ENCODE measurements at places on chromosomes 13 and 19.

DNA sequence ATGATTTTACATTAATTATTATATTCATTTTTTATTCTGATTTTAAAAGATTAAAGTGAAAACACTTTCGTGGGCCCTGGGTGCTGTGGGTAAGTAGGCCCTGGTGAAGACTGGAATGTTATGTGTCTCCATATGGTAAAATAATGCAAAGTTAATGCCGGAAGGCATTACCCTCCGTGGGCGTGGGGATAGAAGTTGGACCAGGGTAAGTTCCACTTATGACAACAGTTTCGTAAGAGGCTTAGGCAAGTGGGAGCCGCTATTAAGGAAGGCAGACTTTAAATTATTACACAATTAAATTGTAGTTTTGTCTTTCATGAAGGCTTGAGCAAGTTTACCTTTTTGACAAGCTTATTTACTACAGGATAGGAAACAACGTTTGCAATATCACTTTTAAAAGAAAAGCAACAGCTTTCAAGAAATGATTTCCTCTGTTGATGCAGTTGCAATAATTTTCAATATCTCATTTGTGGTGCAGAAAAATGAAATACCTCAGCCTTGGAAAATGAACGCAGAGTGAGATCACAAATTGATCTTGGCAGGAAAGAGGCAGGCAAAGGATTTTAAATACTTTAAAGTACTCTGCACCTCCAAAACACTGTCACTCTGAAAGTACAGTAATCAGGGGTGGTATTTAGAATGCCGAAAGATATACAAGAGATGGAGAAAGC, 310.6 kb downstream of the DCT start:
- no peak for DNase-seq

DNA sequence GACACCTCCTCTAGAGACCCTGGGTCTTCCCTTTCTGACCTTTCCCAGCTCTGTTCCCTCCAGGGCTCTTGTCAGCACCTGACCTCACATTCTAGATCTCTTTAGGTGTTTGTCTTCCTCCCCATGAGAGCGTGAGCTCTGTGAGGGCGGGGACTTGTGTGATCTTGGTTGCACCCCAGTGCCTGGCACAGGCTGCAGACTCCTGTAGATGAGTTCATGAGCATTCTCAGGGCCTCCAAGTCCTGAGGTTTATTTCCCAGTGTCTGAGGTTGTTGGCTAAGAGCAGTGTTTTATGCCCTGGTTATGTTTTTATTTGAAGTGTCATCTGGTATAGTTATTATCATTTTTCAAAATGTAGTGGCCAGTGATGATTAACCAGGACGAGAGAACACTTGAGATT, 596 bp downstream of the CEACAM4 start:
- no peak for DNase-seq

DNA sequence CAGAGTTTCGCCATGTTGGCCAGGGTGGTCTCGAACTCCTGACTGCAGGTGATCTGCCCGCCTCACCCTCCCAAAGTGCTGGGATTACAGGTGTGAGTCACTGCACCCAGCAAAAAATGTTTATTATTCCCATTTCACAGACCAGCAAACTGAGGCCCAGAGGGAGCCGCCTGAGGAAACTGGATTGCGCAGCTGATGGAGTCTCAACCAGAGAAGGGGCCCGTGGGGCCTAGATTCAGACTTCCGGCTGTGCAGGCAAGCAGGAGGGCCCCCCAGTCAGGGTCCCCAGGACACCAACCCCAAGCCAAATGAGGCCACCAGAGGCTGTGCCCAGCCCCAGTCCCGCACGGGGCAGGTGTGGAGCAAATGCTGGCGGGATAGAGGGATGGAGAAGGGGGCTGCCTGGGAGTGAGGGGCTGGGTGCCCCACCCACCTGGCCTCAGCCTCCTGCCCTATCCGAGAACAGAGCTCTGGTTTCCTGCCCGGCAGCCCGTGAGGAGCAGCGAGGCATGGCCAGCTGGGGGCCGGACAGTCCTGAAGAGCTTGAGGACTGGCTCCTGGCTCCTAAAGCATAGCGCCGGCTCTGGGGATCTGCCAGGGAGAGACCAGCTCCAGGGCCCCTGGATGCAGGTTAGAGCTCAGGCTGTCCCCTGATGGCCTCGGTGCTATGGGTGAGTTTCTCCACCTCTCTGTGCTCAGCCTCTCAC, 22.0 kb downstream of the MISP start:
- no peak for DNase-seq

DNA sequence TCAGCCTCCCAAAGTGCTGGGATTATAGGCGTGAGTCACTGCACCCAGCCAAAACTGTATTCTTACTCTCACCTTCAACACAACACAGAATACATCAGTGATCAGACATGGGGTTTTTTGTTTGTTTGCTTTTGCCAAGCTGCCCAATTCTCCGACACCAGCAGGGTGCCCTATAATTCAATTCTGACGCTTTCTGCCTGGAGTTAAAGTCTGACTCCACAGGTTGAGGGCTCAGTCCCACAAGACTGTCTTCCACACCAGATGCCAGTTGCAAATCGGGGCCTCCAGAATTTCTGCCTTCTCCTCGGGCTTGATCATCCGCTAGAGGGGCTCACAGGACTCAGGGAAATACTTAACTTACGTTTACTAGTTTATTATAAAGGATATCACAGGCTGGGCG, 22.1 kb downstream of the FBN3 start:
- DNase-seq = no peak

- peak; percentile 63 for DNase-seq
Observed at GRCh38 chr13:33610438-33611120, 207.4 kb upstream of the RFC3 start.

- DNase-seq = no peak
Observed at GRCh38 chr19:18287836-18288772, 6.7 kb upstream of the JUND start.

GRCh38 chr13:22451327-22451741, 729.4 kb upstream of the SGCG start:
- peak; percentile 17 for DNase-seq

GRCh38 chr13:76683168-76683567, 203.0 kb downstream of the KCTD12 start:
- no peak for DNase-seq

DNA sequence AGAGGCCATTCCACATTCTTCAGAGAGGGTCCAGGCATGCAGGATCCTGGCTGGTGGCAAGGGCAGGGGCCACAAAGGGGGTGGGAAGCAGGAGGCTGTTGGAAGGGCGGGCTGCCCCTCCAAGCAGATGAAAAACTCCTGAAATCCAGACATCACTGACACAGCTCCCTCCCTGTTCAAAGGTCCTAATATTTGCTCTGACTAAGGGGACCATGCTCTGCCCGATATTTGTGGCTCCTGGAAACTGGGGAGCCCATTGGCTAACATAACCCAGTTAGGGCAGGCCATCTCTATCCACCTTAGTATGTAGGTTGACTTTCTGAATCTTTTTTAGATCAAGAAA, 3.3 kb upstream of the CDX2 start:
- no peak for DNase-seq

GRCh38 chr13:98981369-98982080, 3.7 kb upstream of the DOCK9 start:
- DNase-seq = no peak

DNA sequence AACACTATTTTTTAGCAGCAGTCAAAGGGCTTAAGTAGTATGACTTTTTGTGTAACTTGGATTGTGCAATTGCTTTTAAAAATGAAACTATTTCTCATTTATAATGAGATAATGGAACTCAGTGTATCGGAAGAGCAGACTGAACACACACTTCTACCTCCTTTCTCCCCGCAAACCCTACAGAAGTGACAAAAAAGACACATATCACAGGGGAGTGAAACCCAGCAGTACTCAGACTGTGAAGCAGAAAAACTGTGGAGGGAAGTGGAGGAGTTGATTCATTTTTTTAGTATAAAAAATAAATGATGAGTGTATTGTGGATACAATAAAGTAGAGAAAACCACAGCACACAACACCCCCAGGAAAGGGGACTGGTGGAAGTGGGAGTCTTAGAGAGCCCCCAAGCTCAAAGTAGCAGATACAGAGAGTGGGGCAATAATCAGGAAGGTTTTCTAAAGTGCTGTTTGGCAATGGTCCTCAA, 9.7 kb downstream of the LPAR6 start:
- no peak for DNase-seq

All from gastrocnemius medialis (tissue), 4 donors.